CD14-positive monocyte (primary cell): ENCODE measurements at places on chromosomes 2 and 18. TPM values are rescaled to one million over a fixed set of nuclear protein-coding genes. Genes with fewer than 3 reads are reported as not detected.

FAHD2A gene
- polyA plus RNA-seq = 15.5 and 17.1 TPM in 2 replicates

SCN2A gene
- polyA plus RNA-seq = not detected in 2 replicates

MYCN gene
- not detected in 2 replicates for polyA plus RNA-seq

CHST9 gene
- polyA plus RNA-seq = not detected

GRCh38 chr2:102027036-102027980 is 35.5 kb downstream of the IL1R2 start:
- no peak overlapping the region for H3K4me3 ChIP-seq
- no peaks in the 10 kb centered on the region for H3K27me3 ChIP-seq
- no peak overlapping the region for H3K27ac ChIP-seq
- H3K4me1 ChIP-seq = peaks cover 24% of the 10 kb centered on the region
- H3K36me3 ChIP-seq = no peaks in the 10 kb centered on the region
- DNase-seq = no peak

- DNase-seq = no peak
- no peak overlapping the region for H3K27ac ChIP-seq
- no peaks in the 10 kb centered on the region for H3K36me3 ChIP-seq
- no peaks in the 10 kb centered on the region for H3K27me3 ChIP-seq
- no peaks in the 10 kb centered on the region for H3K4me1 ChIP-seq
These were observed 15.9 kb downstream of the CPO start for GRCh38 chr2:206955253-206955652.

GRCh38 chr2:134431838-134432434 is 178.1 kb downstream of the MGAT5 start:
- no peaks in the 10 kb centered on the region for H3K4me1 ChIP-seq
- H3K27ac ChIP-seq = no peak overlapping the region
- peaks cover 89% of the 10 kb centered on the region for H3K36me3 ChIP-seq
- no peak for DNase-seq
- no peak overlapping the region for H3K4me3 ChIP-seq

DNA sequence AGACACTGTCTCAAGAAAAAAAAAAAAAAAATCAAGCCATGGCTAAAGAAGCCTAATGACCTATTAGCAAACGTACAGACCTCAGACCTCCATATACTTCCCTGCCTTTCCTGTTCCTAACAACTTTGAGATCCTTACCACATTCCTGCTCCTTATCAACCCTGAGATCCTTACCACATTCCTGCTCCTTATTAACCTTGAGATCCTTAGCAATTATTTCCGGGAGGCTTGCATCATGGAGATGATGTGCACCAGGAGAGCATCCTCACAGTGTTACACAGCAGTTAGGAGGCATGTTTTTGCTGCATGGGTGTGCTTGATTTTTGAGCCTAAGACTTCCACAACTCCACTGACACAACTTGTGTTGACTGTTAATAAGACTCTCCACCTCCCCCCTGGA is 54.6 kb upstream of the RASGRP3 start:
- no peaks in the 10 kb centered on the region for H3K36me3 ChIP-seq
- H3K4me3 ChIP-seq = no peak overlapping the region
- no peaks in the 10 kb centered on the region for H3K27me3 ChIP-seq
- H3K27ac ChIP-seq = no peak overlapping the region

- DNase-seq = no peak
- H3K27ac ChIP-seq = no peak overlapping the region
- H3K4me1 ChIP-seq = no peaks in the 10 kb centered on the region
- peaks cover 88% of the 10 kb centered on the region for H3K27me3 ChIP-seq
- H3K4me3 ChIP-seq = no peak overlapping the region
- no peaks in the 10 kb centered on the region for H3K36me3 ChIP-seq
These were observed 2.5 kb upstream of the HOXD4 start for GRCh38 chr2:176148751-176149421.

GRCh38 chr2:62473246-62473827 is 32.7 kb downstream of the TMEM17 start:
- no peak for DNase-seq
- H3K4me3 ChIP-seq = no peak overlapping the region
- peaks cover 20% of the 10 kb centered on the region for H3K4me1 ChIP-seq
- no peaks in the 10 kb centered on the region for H3K36me3 ChIP-seq
- H3K27me3 ChIP-seq = no peaks in the 10 kb centered on the region

- no peaks in the 10 kb centered on the region for H3K36me3 ChIP-seq
- H3K4me3 ChIP-seq = no peak overlapping the region
- H3K4me1 ChIP-seq = no peaks in the 10 kb centered on the region
- DNase-seq = no peak
These were observed 195.7 kb upstream of the FANCL start for GRCh38 chr2:58436872-58437271.

DNA sequence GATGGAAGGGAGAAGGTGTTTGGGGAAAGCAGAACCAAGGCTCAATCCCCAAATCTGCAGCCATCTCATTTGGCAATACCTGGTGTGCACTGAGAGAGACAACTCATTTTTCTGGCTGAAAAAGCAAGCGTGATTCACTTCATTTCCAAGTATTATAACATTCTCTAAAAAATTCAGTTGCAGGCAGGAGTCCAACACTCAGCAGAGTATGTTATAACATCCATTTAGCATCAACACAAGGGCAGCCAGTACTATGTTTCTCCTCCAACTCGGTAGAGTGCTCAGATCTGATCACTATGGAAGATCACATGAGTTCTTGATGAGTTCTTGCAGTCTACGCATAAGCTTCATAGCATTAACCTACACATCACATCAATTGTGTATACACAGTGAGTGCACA is 99.4 kb upstream of the PID1 start:
- no peak for DNase-seq
- H3K27me3 ChIP-seq = no peaks in the 10 kb centered on the region
- H3K27ac ChIP-seq = no peak overlapping the region
- no peaks in the 10 kb centered on the region for H3K36me3 ChIP-seq
- H3K4me3 ChIP-seq = no peak overlapping the region

GRCh38 chr2:26778098-26778497 is 7.8 kb upstream of the CENPA start:
- H3K36me3 ChIP-seq = peaks cover 69% of the 10 kb centered on the region
- H3K27me3 ChIP-seq = no peaks in the 10 kb centered on the region
- peaks cover 6% of the 10 kb centered on the region for H3K4me1 ChIP-seq
- H3K4me3 ChIP-seq = no peak overlapping the region
- no peak overlapping the region for H3K27ac ChIP-seq
- DNase-seq = no peak
